ENCODE measurements at places on chromosomes 5 and 9.

DNA sequence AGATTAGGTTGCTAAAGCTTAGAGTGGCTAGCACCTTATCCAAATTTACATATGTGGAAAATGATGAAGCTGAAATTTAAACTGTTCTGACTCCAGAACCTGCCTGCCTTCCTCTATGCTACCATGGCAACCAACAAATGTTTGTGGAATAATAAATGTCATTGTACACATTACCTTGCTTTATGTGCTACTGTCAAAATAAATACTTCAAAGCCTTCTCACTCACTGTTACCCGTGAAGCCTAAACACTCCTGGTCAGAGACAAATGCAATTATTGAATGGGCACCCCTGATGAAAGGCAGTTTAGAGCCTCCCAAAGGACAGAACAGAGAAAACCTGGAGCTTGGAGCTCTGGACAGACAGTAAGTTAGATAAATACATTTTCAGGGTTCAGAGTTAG lies 158.6 kb downstream of the FAM114A2 start:
- no peak for DNase-seq

DNA sequence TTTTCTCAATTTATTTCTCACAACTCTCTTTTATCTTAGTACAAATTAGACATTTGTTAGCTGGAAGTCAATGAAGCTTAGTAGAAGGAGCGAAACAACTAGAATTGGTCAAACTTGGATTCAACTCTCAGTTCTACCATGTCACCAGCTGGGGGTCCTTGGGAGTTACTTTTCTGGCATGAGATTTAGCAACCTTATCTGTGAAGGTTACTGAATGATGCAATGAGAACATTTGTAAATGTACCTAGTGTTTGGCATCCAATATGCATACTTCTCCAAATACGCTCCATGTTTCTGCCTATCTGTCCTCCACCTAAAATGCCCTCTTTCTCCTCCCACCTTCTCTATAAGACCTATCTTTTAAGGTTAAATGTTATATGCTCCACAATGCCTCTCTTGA lies 6.3 kb downstream of the HNRNPA0 start:
- no peak for DNase-seq

GRCh38 chr5:176180781-176181180 lies 57.4 kb upstream of the SIMC1 start:
- DNase-seq = no peak

GRCh38 chr5:139275536-139275935 lies 18.0 kb upstream of the MATR3 start:
- no peak for DNase-seq

DNA sequence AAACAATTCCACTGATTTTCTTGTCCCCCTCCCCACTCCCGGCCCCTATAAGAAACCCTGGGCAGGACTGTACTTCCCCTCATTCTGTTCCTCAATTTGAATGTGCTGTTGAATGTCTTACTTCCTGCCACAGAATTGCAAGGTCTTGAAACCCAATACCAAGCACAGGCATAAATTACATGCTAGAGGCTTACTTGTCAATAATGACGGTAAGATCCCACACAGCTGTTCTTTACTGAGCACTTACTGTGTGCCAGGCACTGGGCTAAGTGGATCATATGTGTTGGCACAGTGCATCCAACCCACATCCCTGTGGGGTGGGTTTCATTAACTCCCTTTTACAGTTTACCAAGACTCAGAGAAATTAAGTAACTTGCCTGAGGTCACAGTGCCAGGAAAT lies 63.4 kb downstream of the MVB12B start:
- no peak for DNase-seq

GRCh38 chr5:168214886-168215285 lies 76.6 kb upstream of the WWC1 start:
- no peak for DNase-seq

DNA sequence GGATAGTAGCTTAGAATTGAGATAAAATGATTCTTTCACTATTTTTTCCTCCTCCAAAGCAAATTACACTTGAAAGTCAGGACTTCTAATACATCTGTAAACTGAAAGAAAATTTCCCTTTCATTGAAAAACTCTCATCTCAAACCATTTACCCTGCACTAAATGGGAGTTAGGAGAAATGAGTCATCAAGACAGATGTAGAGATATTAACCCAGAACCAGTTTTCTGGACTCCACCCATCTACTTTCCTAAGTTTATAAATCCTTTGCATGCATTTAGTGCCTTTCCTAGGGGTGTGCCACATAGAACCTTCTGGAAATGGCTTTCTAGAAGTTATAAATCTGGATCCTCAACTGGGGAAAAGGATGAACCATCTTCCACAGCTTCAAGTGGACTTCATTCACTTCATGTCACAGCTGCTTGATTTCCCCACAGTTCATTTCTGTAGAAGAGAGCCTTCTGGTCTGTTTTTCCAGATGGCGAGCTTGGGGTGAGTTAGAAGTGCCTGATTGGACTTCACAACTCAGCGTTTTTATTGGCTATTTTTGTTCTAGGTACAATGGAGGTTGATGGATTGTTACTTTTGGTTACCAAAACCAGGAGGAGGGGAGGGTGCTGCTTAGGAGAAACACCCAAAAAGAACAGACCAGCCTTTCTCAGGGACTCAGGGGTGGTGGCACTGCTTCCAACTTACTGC lies 72.5 kb upstream of the GPR151 start:
- DNase-seq = no peak

DNA sequence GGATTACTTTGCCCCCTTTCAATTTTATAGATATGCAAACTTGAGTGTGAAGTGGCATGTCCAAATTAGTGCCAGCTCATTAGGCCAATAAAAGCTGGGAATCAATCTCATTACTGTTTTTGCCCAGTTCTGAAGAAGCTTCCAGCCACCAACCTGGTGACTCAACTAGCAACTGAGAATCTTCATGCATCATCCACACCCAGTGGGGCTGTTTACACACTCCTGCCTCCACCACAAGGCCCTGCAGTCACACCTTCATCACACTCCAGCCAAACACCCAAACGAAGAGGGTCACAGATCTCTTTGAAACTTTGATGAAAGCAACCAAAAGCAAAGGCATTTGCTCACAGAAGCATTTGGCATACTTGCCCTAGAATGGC lies 41.3 kb upstream of the S1PR3 start:
- no peak for DNase-seq

DNA sequence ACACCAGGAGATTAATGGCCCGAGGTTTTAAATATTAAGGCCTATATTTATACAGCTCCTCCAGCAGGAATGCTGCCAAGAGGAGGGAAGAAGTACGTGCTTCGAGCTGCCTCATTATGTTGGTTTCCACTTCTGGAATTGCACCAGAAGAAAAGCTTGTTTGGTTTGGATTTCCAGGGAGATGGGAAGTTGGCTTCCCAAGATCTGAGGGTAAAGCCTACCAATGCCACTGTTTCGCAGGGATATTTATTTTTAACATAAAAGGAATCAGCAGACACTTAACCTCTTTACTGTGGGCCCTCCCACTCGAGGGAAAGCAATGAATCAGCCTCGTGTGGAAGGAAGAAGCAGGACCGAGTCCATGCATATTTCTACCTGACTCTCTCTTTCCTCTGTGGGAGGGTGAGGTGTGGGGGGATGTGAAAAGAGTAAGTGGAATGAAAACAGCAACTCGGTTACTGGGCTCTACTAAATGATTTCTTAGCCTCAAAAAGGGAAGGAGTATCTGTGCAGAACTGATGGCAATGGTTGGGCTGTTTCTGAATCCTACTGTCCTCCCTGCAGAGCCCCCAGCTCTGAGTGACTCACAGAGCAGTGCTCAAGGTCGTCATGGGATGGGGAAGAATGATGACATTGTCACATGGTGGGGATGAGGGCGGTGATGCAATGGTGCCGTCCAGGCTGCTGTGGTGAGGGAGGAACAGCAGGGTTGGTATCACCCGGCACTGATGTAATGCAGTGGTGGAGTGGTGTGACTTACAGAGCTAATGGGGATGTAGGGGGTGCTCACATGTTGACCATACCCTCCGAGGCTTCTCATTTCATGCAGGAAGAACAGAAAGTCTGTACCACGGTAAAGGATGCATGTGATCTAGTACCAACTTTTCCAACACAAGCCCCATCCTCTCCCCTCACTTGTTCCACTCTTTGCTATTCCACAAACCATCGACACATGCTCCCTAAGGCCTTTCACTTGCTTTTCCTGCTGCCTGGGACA lies 215.0 kb upstream of the PANK3 start:
- DNase-seq = no peak

- DNase-seq = no peak
These were observed 235.8 kb downstream of the ROR2 start for GRCh38 chr9:91714020-91714806.

DNA sequence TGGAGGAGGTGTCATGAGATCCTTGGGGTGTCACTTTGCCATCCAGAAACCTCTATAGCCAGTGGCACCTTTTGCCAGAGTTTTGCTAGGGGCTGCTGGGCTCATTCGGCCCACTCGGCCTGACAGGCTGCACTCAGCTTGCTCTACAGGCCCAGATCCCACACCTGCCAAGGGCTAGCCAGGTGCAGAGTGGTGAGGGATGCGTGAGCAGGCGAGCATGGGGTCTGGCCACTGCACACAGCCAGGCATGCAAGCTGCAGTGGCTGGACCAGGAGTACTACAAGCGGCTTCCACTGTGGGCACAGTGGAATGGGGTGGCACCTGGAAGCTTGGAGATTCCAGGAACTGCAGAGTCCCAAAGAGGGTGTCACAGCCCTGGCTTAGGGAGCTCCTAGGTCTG lies 372.7 kb downstream of the CHSY3 start:
- DNase-seq = no peak

- DNase-seq = no peak
These were observed at the start of gene TEK for GRCh38 chr9:27108981-27109541. TSS of gene TEK (plus strand) at chr9:27109225. CDS start at chr9:27109591, 366 bp downstream.

GRCh38 chr5:84032324-84032723 lies 311.7 kb upstream of the HAPLN1 start:
- DNase-seq = no peak

GRCh38 chr5:77847814-77848290 lies 71.7 kb upstream of the TBCA start:
- no peak for DNase-seq

DNA sequence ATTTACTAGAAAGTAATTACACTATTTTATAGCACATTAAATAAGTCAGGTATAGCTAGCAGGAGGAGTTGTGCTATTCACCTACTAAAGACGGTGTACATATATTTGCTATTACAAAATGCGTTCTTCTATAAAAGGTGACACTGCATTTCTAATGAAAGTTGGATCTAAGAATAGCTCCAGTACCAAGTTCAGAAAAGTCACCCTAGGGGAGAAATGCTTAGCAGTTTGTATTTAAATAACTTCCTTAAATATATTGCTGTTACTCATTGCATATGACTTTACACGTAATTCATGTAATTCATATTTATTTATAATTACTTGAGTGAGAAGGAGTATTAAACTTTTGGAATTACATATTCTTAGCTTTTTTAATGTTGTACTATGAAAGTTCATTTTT lies 7.0 kb upstream of the SUB1 start:
- no peak for DNase-seq

DNA sequence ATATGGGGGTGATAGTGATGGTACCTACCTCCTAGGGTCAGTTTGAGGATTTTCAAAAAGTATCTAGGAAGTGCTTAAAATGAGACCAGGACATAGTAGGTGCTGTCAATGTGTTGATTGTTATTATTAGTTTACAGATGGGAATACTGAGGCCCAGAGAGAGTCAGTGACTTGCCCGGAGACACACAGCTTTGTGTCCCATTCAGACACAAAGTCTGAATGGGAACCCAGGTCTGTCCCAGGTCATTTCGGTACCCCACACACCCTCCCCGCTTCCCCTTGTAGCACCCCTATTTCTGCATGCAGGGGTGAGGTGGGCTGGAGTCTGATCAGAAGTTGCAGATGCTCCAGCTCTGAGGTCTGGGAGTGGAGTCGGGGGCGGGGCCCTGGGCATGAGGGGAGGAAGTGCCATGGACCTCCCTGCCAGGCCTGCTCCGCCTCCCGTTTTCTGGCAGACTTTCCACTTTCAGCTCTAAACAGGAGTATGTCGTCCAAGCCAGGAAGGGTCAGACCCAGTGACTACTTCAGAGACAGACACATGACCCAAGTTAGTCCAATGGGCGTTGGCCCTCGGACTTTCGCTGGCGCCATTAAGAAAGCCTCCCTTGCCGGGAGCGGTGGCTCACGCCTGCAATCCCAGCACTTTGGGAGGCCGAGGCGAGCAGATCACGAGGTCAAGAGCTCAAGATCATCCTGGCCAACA lies 3.2 kb upstream of the DBN1 start:
- no peak for DNase-seq
